Activated CD8-positive, alpha-beta memory T cell treated with anti-CD3 and anti-CD28 coated beads, Interleukin-2, amount 10 ng/mL, durations not matched to agents 7 days and 5 days (primary cell): ENCODE measurements at places on chromosomes 7 and 10. TPM values are rescaled to one million over a fixed set of nuclear protein-coding genes. Genes with fewer than 3 reads are reported as not detected.
A peak's percentile ranks its signal among the peaks of the same experiment; 100 is the strongest.

DNA sequence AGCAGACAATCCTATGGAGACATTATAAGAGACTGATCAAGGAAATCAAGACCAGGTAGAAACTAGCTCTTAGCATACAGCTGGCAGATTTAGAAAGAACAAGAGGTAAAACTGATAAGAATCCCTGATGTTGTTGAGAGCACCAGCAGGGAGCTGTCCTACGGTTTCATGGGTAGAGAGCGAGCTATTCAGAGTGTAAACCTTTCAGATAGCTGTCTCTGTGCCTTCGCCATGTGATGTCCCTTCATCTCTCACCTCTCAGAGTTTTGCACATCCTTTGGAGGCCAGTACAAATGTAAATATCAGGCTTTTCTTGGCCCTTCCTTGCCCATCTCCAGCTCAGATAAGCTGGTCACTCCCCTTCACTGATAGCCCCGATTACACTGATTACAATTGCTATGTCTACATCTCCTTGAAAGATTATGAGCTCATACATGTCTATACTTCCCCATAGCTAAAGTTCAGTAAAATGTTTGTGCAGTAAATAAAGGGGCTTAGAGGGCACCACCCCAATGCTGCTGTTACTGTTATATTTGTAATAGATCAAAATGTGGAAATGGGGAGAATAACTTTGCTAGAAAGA, 21.9 kb downstream of the THSD7A start:
- DNase-seq, result no peak

- no peak for DNase-seq
Measured at GRCh38 chr7:82317257-82317721, 126.3 kb downstream of the CACNA2D1 start.

GRCh38 chr7:118995350-118995749, 770.8 kb downstream of the ANKRD7 start:
- no peak for DNase-seq

DNA sequence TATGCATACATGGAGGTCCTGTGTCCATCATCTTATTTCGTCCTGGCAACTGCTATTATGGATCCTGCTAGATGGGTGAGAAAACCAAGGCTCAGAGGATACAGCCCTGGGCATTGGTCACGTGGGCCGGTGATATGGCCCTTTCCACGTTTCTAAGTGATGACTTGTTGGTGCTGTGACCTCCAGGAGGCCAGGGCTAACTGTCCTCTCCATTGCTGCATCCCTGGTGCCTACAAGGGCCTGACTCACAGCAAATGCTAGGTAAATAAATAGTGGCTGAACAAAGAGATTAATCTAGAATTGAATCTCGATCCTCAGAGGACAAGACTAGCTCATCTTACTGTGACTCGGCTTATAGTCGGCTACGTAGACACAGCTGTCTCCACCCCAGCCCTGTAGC, 78.6 kb downstream of the FAM53B start:
- no peak for DNase-seq

GRCh38 chr7:91280185-91280584, 16.0 kb downstream of the FZD1 start:
- DNase-seq, result no peak

- DNase-seq, result no peak
Measured at GRCh38 chr10:5615316-5615715, 51.1 kb downstream of the ASB13 start.

DNA sequence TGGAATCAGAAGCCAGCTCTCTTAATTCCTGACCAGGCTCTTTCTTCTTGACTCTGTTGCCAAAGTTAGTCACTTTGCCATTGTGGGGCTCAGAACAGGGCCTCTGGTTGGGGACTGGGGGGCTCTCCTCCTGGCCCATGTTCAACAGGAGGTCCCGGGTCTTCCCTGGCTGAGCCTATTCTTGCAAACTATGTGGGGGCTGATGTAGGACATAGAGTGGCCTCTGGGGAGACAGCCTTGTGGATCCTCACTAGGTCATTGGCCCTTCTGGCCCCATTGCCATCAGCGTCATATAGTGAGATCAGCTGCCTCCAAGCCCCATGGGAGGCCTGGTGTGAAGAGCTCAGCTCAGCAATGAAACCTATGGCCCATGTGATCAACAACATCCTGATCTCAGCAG, 77.6 kb upstream of the LEP start:
- peak; percentile 21 for DNase-seq

DNA sequence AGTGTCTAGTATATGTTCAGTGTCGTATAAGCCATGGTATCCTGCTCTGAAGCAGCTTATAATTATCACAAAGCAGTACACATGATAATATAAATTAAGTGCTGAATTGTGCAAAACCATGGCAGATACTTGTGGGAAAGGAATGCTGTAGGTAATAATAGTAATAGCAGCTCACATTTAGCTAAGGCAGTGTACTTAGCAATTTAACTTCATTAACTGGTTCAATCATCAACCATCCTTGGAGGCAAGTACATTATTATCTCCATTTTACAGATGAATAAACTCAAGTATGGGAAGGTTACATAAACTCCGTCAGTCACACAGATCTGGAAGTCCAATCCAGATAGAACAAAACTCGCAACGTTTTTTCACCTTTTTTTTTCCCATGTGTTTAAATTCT, 21.6 kb upstream of the RNF148 start:
- DNase-seq, result no peak

DNA sequence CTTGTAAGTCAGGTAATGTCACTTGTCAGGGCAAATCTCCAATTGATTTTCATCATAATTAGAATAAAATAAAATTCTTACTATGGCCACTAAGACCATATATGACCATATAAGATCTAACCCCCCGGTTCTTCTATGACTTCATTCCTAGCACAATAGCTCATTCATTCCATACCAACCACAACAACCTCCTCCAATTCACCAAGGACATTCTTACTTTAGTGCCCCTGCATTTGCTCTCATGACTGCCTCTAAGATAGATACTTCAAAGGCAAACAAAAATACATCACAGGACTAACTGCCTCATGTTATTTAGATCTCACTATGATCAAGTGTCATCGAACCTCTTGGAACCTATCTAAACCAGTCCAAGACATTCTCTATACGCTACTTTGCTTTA, 90.8 kb downstream of the SNX13 start:
- no peak for DNase-seq

- DNase-seq, result no peak
Measured at GRCh38 chr10:33966946-33967345, 632.5 kb upstream of the NRP1 start.

- DNase-seq, result no peak
Measured at GRCh38 chr10:121167534-121168243, 316.5 kb downstream of the WDR11 start.

- DNase-seq, result peak; percentile 62
Measured at GRCh38 chr10:60032723-60033122, 126.4 kb upstream of the CCDC6 start.

GRCh38 chr10:121158988-121159579, 307.9 kb downstream of the WDR11 start:
- no peak for DNase-seq

- DNase-seq, result no peak
Measured at GRCh38 chr7:47327346-47327697, 254.6 kb downstream of the TNS3 start.

The LAMB4 gene
- total RNA-seq, result not detected

The CLIP2 gene
- 1.9 TPM for total RNA-seq

The ELFN1 gene
- total RNA-seq, result not detected

The HOXA10 gene
- not detected for total RNA-seq

The TMEM236 gene
- total RNA-seq, result 0.12 TPM

The BLVRA gene
- total RNA-seq, result 46.9 TPM

The GRM3 gene
- total RNA-seq, result not detected

The SFXN3 gene
- 38.2 TPM for total RNA-seq

The TMEM196 gene
- total RNA-seq, result not detected

The DPP6 gene
- total RNA-seq, result not detected

The NPY4R gene
- not detected for total RNA-seq
